ENCODE measurements at places on chromosomes 16 and 17. TPM values are rescaled to one million over a fixed set of nuclear protein-coding genes. Genes with fewer than 3 reads are reported as not detected.

GRCh38 chr17:79788989-79789942 lies 7.6 kb downstream of the CBX8 start:
- no peak for DNase-seq

DNA sequence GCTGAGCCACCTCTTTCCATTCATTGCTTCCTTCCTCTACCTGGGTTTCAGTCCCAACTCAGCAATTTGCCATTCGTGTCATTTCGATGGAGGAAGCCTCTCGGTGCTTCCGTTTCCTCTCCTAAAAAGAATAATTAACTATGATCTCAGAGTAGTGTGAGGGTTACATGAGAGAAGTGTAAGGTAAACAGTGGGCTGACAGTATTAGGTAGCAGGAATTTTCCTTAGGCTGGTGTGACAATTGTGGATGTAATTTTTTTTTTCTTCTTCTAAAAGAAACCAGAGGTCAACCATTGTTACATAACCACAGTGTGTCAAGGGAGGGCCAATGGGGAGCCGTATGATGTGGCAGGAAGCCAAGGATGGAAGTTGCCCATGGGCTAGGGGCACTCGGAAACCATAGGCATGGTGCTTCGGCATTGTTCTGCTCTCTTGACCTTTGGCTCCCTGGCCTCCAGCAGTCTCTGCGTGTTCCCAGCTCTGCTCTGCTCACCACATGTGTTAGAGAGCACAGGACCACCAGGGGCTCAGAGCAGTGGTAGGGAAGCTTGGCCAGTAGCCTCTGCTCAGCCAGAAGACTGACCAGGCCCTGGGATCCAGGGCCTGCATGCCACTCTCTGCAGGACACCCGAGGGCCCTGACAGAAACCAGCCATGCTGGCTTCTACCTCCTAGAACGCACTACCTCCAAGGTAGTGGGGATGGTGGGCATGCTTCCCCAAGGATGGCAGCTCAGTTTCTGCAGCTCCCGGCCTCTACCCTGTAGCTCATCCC lies 2.0 kb upstream of the TOP2A start:
- DNase-seq: peak; percentile 88

DNA sequence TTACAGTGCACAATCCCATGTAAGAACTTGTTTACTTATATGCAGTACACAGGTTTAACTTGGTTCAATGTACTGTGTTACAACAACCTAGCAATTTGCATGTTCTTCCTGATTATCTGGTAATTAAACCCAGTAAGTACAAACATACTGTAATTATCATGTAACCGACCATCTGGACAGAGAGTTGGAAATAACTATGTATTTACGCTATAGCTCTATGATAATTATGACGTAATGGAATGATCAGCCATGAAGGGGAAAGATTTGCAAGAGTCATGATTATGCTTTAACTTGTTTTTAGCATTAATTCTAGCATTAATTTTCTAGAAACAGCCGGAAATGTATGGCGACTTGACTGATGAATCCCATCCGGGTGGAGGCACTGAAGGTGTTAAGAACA lies 74.8 kb upstream of the SALL1 start:
- no peak for DNase-seq

The CD300H gene
- total RNA-seq: not detected

The CLDN7 gene
- 7.0 TPM for total RNA-seq

The CLEC3A gene
- total RNA-seq: not detected

GRCh38 chr16:68238029-68238345 lies 2.1 kb upstream of the ESRP2 start:
- no peak for DNase-seq

GRCh38 chr17:45277992-45278391 lies 16.1 kb upstream of the SPATA32 start:
- peak; percentile 40 for DNase-seq

The WNT9B gene
- total RNA-seq: not detected

The ZKSCAN2 gene
- total RNA-seq: 2.8 TPM

DNA sequence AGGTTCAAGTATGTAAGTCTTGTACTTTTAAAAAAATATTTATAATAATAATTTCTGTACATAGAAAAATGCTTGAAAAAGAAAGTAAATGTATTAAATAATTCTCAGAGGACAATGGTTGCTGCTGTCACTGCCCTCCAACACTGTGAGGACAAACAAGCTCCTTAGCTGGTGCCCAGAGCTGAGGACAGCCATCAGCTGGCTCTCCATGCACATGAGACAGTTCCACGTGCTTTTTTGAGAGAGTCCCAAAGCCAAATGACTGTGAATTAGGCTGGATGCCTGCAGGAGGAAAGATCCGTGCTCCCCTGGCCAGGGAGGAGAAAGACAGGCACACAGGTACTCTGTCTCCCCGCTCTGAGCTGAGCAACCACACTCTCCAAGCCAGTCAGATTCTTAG lies 115.5 kb upstream of the IRX5 start:
- DNase-seq: no peak

The PDILT gene
- total RNA-seq: not detected

The CACNG5 gene
- total RNA-seq: not detected

- DNase-seq: no peak
These were observed 5.1 kb upstream of the MEIOB start for GRCh38 chr16:1877089-1877488.

GRCh38 chr16:29963021-29963743 lies 1.3 kb downstream of the TMEM219 start:
- no peak for DNase-seq

DNA sequence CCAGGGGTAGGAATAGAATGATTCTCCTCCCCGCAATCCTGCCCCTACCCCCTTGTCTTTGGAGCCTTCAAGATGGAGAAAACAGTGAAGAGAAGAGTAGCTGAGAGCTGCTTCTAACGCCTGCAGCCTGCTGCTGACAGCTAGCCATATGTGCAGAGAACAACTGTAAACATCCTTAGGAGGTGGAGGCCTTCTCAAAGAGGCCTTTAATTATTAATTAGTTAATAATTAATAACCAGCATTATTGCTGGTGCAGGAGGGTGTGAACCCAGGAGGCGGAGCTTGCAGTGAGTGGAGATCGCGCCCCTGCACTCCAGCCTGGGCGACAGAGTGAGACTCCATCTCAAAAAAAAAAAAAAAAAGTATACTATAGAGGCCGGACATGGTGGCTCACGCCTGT lies 8.5 kb downstream of the BFAR start:
- no peak for DNase-seq

The CACNG3 gene
- total RNA-seq: not detected

DNA sequence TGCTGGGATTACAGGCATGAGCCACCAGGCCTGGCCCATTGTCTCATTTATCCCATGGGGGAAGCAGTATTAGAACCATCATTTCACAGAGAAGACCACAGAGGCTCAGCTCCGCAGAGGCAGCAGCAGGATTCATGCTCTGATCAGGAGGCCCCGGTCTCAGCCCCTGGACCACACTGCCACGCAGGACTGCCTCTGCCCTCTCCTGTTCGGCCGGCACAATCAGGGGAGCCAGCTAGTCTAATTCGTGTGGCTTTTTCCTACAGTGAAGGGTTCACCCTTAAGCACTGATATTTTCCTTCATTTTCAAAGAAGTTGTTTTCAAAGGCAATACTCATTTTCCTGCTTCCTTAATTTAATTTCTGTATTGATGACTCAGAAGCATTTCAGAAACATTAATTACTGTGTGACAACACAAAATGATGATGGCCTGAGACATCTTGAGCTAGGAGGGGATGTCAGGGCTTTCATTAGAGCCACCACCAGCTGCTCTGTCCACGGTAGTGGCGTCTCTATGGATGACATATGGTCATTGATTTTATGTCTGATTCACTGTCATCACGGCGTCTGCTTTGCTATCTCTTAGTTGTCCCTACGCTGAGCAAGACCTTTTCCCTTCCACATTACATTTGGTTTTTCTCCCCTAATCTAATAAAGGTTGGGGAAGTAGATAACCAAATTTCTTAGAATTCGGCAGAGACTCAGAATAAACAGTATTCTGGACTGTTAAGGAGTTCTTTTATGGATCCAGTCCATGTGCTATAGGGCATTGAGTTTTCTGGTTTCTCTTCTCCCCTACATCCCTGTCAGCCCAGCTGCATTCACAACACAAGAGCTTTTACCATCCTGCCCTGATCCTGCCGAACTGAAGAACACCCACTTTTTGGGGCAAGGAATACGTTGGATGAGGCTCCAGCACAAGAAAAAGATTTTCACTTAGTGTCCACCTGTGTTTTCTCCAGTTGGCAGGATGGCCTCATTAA lies 314.0 kb downstream of the SLC39A11 start:
- no peak for DNase-seq

DNA sequence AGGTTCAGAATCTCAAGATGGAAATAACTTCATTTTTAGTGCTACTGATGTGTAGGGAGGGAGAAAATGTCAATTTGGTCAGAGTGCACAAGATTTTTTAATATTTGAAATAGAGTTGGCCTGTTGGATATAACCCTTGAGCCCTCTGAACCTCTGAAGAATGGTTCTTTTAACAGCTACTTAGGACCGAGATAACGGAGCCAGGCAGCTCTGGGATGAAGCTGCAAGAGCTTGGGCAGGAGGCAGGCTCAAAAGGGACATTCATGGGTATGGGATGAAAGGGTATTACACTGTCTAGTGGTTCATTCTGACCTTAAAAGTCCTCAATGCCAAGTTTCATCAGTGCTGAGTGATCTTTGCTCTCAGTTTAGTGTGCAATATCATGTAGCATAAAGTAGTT lies 111.4 kb upstream of the CPHXL start:
- no peak for DNase-seq

GRCh38 chr17:45110676-45111611 lies 21.4 kb downstream of the PLCD3 start:
- no peak for DNase-seq

The ADAMTS18 gene
- 13.9 TPM for total RNA-seq

Data from lung microvascular endothelial cell (primary cell).